ENCODE measurements at places on chromosomes 6 and 20.

DNA sequence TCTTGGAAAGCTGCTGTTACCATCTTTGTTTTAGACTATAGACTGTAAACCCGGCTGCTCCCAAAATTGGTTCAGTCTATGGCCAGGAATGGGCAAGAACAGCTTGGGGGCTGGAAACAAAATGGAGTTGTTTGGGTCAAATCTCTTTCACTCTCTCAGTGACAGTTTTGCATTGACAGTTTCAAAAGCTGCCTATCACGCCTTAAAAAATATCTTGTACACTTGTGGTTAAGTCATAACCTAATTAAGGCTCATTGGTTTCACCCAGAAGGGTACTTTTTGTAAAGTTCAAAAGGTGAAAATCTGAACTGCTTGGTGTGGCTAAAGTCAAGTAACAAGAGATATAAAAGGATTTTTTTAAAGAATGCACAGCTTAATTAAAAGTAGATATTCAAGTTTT is 76.1 kb upstream of the PRL start:
- no peak for DNase-seq

GRCh38 chr6:79313254-79313653 is 78.8 kb upstream of the HMGN3 start:
- DNase-seq, result peak; percentile 8

DNA sequence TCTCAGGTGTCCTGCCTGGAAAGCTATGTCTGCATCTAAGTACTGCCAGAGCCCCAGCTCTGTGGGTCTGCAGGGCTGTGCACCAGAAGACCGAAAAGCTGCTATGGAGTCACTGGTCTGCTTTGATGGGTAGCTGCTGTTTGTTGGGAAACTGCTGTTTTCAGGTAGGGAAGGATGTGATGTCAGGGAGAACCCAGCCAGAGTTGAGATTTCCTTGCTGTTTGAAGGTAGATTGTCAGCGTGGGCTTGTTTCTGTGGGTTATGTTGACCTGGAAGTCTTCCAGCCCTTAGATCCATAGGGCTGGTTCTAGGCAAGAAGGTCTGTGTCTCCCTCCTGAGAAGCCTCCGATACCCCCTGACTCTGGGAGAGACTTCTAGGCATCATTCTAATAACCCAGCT is 12.2 kb upstream of the SHLD1 start:
- no peak for DNase-seq

GRCh38 chr20:46164254-46164653 is 46.1 kb downstream of the CD40 start:
- no peak for DNase-seq

GRCh38 chr6:15420959-15421438 is 175.1 kb downstream of the JARID2 start:
- no peak for DNase-seq

DNA sequence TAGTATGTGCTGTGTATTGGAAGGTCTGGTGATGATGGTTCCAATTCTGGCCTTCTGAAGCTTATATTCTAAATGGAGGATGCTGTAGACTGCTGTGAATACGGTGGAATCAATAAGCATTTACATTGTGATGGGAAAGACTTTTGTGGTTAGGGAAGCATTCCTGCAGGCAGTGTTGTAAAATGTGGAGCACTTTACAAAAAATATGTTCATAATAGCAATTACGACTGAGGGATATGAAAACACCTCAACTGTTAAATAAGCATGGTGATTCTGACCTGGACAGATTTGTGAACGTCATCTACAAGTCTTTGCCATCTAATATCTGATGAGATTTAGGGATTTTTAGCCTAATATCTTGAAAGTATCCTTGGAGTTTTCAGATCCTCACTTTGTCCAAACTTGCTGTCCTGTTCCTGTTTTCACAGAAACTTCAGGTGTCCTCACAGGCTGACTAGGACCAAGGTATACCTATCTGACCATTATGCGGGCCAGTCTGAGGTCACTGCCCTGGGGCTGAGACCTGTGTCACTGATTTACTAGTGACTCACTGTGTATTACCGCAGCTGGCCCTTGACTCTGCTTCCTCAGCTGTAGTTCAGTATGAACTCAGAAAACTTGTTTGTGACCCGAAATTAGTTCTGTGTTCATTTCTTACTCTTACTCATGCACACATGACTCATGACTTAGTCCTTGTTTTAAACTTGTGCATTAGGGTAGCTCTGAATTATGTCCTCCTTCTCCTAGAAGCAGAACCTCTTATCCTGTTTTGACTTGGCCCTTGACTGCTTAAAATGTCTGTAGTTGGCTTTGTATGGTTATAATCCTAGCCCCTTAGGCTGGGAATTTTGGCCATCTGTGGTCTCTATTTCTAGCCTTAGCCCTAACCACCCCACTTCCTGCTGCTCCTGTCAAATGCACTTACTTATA is 343.0 kb downstream of the CDKAL1 start:
- peak; percentile 65 for DNase-seq

DNA sequence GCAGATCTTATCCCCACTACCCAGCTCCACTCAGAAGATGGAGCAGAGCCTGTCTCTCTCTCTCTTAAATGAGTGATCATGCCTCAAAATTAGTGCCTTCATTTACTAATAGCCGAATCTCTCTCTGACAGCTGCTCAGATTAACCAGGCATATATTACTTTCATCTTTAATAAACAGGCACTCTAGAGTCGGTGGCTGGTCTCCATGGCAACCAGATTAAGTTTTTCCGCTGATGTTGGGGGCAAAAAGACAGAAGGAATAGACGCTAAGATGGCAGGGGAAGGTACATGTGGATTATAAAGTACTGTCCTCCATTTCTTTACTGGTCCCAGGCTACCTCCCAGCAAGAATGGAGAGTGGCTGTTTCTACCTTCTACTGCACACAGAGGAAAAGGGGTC is 121.6 kb downstream of the QRSL1 start:
- no peak for DNase-seq

DNA sequence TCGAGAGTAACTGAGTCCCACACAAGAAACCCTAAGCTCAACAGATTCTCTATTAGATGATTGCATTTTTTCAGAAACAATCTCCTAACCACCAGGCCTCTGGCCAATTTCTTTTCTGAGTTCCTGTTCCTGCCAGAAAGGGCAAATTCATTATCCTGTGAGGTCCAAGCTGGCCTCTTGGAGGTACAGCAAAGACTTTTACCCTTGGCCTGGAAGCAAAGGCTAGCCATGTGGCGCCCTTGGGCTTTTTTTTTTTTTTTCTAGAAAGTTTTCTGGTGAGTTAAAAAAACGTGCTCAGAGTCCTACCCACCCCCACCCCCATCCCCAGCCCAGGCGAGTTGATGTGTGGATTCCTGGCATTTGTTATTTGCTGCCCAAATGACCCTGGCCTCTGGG is 59.0 kb upstream of the EEF1A1 start:
- peak; percentile 67 for DNase-seq

GRCh38 chr20:32434434-32434833 is 76.3 kb downstream of the ASXL1 start:
- DNase-seq, result no peak

DNA sequence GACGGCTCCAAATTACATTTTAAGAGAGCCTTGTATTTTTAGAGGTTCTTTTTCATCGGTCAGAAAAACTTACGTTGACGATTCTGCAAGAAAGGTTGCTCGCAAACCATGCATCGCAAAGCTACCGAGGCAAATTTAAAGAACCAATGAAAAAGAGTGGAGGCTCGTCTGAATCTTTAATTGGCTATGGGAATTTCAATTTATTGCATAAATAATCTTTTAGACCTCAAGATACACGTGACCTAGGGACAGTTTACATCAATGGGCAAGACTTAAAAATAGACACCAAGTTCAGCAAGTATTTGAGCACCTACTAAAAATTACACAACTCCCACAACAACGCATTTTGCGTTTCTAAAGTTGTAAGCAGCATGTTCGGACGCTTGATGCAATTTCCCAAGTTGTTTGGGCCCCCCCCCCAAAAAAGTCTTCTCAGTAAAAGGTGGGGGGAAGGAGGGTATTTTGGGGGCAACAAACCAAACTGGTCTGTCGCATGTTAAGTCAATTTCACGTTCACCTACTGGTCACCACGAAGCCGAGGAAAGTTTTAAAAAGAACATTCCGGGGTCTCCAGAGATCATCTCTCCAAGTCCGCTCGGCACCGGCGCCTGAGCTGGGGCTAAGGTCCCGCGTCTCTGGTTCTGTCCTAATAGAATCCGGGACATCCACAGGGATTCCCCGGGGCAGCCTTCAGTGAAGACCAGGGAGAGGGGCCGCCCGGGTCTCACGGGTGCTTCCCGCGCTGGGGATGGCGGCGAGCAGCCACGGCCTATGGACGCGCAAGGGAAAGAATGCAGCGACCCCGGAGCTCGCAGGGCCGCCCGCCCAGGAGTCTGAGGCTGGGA is 851 bp downstream of the SNX5 start:
- no peak for DNase-seq

DNA sequence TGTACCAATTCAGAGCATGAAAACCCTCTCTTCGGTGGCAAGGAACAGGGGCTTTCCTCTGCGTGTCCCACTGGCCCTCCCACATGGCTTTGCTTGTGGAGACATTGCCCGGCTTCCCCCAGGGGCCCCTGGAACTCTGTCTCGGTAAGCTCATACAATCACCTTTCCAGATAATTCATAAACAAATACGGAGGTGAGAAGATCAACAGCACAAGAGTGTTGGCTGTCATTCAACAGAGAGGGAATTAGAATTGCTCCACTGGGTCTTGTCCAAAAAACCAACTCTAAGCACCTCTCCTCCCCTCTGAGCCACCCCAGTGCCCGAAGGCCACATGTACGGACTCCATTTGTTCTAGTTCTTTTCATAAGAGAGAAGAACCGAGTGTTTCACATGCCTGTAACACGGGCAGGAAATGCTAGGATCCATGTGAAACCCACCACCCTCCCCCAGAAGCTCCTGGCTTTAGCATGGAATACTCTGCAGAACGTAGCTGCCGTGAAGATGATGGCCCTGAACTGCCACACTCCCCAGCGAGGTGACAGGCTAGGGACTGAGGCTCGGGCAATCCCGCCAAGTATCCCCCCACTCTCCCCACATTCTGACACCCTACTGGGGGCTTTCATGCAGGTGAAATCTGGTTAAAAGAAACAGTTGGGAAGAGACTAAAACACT is 24.6 kb upstream of the FOXC1 start:
- no peak for DNase-seq

- no peak for DNase-seq
Observed at GRCh38 chr20:50729901-50730764, 1.2 kb upstream of the PARD6B start.

DNA sequence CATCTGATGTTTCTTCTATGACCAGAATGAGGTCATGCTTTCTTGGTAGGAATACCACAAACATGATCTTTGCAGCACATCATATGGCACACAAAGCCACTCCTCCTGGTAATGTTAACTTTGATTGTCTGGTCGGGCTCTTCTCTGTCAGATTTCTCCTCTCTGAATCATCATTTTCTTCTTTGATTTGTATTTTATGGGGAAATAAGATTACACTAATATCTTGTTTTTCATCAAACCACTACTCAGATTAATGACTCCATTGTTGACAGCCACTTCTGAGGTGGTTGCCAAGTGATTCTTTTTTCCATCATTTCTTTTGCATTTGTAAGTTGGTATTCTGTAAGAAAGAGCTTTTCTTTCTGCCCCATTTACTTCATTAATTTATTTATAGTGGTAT is 29.5 kb downstream of the TRMT11 start:
- DNase-seq, result no peak

DNA sequence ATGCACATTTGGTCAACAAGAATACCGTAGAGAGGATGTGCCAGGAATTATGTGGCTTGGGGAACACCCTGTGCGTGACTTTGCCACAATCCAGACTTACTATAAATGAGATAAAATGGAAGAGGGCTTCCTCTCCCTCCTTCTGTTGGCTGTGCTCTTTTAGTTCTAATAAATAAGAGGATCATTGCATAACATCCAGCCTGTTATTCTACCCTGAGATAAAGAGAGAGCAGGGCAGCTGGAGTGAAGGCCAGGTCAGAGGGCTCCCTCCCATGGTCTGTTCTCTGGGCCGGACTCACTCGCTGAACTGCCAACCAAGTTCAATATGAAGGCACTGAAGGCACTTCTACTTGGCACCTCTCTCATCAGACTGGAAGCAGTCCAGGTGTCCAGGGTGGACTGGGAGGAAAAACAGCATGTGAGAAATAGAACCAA is 91.7 kb downstream of the MTFR2 start:
- DNase-seq, result no peak

DNA sequence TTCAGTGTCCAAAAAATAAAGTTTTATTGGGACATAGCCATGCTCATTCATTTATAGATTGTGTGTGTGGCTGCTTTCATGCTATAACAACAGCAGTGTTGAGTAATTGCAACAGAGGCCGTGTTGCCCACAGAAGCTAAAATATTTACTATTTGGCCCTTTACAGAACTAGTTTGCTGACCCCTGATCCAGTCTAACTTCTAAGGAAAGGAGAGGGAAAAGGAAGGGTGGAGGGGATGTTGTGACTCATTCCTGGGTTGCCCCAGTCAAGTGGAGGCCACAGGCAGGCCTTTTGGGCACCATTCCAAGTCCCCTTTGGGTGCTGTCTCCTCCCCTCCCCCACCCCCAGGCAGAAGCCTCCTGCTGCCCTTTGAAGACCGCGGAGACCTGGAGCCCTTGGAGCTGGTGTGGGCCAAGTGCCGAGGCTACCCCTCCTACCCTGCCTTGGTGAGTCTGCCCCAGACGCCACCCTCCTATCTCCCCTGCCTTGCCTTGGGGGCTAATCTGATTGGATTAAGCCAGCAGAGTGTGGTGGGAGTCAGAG is 28.4 kb downstream of the BRPF3 start:
- no peak for DNase-seq

DNA sequence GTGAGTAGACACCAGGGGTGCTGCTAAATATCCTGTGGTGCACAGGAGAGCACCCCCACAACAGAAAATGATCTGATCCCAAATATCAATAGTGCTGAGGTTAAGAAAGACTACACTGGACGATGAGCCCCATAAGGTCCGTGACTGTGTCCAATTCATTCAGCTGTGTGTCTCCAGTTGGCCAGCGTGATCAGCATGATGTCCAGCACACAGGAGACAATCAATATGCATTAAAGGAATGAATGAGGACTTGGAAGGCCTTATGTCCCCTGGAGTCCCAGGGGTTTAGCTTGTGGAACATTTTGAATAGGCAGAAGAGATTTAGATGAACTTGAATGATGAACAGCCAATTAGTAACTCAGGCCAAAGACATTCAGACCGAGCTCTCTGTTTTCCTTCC is 6.3 kb downstream of the PPP1R16B start:
- DNase-seq, result no peak

DNA sequence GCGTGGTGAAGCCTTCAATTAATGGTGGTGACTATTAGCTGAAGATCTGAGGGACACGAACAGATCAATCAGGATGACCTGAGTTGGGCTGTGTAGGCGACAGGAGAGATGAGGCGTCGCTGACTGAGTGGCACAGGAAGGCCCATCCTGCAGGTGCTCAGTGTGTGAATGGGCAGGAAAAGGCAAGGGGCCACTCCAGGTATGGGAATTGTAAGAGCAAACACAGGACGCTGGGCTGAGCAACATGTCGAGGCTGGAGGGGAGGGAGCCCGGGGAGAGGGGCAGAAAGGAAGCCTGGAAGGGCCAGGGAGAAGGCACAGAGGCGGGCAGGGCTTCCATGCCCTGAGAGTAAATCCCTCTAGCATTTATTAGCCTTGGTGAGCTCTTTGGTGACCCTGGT is 151.0 kb downstream of the VEGFA start:
- no peak for DNase-seq

GRCh38 chr6:70669133-70669532 is 1.4 kb downstream of the SMAP1 start:
- DNase-seq, result no peak

- no peak for DNase-seq
Observed at GRCh38 chr20:19928328-19929011, 88.7 kb upstream of the NAA20 start.

Measured in urothelium cell line (cell line).